ENCODE measurements at places on chromosomes 7 and 10. TPM values are rescaled to one million over a fixed set of nuclear protein-coding genes. Genes with fewer than 3 reads are reported as not detected.

Gene TBX20
- total RNA-seq = not detected

Gene IFRD1
- 78.3 TPM for total RNA-seq

Gene CARD11
- total RNA-seq = not detected

GRCh38 chr10:91043173-91043910, 122.5 kb upstream of the ANKRD1 start:
- no peak for DNase-seq
- H3K36me3 ChIP-seq = no peaks in the 10 kb centered on the region

Gene LRRC17
- 12.5 TPM for total RNA-seq

Gene LRRD1
- total RNA-seq = not detected

DNA sequence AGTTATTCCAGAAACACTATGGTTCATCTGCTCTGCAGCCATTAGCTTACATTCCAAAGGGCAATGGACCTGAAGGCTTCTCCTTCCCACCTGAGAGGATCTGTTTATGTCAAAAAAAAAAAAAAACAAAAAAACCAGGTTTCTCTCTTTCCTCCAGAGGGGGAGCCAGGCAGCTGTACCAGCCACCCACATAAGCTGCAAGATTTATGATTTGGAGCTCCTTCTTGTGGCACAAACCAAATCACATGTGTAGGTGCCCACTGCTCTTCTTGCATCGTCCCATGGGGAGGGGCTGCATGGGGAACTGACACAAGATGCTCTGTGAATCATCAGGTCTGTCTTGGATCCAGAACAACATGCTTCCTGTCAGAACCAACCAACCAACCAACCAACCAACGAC, 231.6 kb upstream of the IGFBP3 start:
- peaks cover 2% of the 10 kb centered on the region for H3K36me3 ChIP-seq
- H3K27me3 ChIP-seq = no peaks in the 10 kb centered on the region
- no peak overlapping the region for H3K4me3 ChIP-seq
- no peak for DNase-seq
- H3K27ac ChIP-seq = no peak overlapping the region
- H3K4me1 ChIP-seq = peaks cover 44% of the 10 kb centered on the region
